A549 (cell line): ENCODE measurements at places on chromosomes 2 and 18.

- DNase-seq = peak; percentile 77
Observed at GRCh38 chr2:196259507-196260481, 88.4 kb upstream of the STK17B start.

DNA sequence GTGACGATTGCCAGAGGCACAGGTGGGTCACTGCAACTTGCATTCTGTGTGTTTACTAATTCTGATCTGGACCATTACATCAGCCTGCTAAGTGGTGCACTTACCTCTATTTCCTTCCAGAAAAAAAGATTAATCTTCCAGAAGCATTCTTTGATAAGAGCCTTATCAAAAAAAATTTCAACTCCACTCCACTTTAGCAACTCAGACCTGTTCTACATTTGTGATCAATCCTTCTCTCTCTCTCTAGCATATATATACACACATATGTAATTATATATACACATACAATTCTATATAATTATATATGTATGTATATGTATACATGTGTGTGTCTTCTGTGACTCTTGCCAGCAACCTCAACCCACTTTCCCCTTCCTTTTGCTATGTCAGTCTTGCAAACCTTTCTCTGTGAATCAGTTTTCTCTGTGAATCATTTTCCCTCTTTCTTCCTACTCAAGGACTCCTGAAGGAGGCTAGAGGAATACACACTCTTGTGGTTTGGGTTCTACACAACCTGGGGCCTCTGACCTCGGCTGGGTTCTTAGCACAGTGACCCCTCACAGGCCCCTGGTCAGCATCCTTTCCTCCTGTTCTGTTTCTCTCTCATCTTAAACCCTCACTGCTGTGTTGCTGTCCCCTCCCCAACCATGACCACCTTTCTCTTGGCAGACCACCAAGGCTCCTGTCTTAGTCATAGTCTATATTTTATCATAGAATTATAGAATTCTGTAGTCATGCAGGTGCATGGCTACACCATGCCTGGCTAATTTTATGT, 130.4 kb upstream of the PELI1 start:
- no peak for DNase-seq

DNA sequence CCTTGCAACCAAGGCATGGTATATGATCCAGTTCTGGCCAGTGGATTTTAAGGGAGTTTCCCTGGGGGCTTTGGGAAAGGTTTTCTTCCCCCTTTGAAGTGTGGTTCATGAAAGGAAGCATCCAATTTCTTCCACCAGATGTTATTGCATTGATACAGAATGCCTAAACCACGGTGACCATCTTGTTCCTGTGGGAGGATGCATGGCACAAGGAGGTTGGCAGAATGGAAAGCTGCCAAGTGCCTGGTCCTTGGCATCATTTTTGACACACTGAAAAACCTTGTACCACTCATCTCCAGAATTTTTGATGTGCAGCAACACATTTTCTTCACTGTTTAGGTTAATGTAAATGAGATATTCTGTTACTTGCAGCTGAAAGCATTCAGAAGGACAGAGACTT, 55.2 kb upstream of the CXCR4 start:
- DNase-seq = no peak

GRCh38 chr2:168210216-168210894, 37.0 kb downstream of the STK39 start:
- DNase-seq = no peak

DNA sequence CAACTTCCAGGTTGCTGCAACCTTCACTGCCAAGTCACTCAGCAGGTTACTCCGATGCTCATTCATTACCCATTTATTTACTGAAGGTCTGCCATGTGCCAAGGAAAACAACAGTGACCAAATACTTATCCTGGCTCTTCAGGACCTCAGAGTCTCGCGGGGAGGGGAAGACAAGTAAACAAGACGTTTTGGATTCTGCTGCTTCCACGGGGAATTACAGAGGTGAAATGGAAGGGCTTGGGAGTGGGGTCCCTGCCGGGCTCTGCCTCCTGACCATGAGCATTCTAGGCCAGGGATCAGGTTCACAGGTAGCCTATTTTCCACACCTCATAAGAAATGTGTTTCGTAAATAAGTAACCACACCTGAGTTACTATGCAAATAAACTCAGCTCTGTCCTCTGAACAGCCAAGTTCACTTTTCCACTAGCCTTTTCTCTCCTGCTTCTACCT, 68.1 kb downstream of the CLHC1 start:
- DNase-seq = no peak

- no peak for DNase-seq
Observed at GRCh38 chr2:172813314-172813888, 77.8 kb downstream of the RAPGEF4 start.

- DNase-seq = no peak
Observed at GRCh38 chr2:41400088-41400665, 647.6 kb upstream of the PKDCC start.

GRCh38 chr2:165801176-165801575, 7.1 kb upstream of the GALNT3 start:
- DNase-seq = no peak
